ENCODE measurements at places on chromosomes 16 and 17.

DNA sequence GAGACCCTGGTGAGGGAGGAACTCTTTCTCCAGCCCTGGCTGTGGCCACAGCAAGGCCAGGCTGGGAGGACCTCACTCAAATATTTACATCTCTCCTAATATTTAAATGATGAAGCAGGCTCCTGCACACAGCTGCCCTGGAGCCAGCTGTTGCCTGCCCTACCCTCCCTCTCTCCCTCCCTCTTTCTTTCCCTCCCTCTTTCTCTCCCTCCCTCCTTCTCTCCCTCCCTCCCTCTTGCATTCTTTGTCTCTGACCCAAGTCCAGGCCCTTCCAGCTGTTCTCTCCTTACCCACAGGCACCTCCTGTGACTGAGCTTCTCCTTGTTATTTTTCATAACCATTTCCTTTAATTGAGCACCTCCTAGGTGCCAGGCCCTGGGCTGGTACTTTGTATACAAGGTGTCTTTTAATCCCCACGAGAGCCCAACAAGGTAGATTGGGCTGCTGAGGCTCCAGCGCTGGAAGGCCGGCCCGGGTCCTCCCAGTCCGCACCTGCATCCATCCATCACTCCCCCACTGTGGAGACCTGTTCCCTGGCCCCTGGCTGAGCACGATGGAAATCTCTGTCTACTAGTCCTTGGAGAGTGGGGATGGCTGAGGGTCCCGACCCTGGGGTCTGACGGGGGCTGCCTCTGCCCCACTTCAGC is 242.3 kb downstream of the SEC14L1 start:
- DNase-seq, result no peak

DNA sequence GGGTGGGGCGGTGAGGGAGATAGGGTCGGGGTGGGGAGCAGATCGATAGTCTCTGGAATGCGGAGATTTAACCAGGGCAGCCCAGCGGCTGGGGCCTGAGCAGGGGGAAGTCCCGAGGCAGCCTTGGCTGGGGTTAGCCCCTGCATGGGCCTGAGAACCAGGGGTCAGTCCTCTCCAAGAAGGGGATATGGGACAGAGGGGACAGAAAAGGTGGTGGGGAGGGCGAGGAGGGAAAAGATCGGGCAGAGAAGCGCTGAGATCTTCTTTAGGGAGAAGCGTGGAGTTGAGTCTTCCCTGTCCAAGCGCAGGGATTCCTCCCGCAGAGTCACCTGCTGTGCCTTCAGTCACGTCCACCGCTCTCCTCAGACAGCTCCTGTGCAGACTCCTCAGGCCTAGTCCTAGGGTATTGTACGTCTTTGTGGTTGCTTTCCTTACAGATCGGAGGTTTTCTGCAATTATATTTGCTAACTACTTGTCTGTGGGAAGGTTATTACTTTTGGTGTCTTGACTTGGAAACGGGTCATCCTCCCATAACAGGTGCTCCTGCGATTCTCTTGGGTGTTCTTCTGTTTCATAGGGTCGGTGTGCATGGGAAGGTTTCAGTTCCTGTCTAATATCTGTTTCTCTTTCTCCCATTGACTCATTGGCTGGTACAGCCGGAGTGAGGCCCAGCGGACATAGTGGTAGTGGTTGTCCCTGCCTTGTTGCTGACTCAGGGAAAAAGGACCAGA is 952 bp downstream of the CD300A start:
- DNase-seq, result no peak

DNA sequence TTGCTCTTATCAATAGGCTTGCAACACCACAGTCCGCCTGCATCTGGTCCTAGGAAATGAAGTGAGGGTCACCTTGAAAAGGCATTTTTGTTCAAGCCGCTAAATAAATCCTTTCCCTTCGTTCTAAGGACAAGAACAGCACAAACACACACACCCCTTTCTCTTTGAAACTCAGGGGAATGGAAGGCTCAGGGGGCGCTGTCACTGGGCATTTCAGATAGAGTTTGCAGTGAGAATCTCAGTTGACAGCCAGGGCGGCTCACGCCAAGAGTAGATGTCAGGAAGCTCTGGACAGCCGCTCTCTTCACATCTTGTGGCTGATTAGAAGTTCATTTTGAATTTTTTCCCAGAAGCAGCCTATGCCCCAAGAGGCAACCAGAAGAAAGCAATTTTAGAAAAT is 39.8 kb downstream of the ABAT start:
- no peak for DNase-seq

DNA sequence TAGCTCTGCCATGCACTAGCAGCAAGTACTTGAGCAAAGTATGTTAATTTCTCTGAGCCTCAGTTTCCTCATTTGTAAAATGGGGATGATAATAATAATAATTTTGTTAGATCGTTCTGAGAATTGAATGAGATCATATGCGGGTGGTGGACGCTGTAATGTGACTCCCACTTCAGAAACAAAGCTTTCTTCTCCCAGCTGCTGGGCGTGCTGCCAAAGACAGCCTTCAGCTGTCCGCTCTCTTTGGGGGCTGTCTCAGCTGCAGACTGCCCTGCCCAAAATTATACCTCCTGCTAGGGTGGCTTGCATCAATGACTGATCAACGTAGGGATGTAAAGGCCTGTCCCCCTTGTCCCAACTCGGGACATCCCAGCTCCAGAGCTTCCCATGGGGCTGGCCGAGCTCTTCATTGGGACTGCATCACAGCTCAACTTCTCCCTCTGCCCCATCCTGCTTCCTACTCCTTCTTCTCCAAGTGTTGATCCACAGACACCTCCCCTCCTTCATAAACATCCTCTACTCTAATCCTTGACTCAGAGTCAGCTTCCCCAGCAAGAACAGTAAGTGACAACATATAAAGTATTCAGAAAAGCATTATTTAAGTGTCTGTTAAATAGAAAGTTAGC is 30.7 kb upstream of the CDH5 start:
- DNase-seq, result no peak

DNA sequence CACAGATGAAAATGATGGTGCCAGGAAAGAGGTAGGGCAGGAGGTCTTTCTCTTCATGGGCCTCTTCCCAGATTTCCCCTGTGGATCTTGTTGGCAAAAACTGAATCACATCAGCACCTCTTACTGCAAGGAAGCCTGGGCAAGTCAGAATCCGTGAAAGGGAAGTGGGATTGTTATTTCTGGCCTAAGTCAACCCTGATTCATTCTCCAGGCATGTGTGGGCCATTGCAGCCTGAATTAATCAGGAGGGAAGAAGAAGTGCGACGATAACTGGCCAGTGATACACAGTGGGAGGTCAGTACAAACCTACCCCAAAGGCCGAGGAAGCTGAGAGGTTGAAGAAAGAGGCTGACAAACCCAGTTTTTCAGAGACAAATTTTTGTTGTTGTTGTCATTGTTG is 17.9 kb upstream of the NSMCE1 start:
- no peak for DNase-seq

- DNase-seq, result no peak
These were observed 15.0 kb upstream of the RGS9 start for GRCh38 chr17:65121916-65122806.

DNA sequence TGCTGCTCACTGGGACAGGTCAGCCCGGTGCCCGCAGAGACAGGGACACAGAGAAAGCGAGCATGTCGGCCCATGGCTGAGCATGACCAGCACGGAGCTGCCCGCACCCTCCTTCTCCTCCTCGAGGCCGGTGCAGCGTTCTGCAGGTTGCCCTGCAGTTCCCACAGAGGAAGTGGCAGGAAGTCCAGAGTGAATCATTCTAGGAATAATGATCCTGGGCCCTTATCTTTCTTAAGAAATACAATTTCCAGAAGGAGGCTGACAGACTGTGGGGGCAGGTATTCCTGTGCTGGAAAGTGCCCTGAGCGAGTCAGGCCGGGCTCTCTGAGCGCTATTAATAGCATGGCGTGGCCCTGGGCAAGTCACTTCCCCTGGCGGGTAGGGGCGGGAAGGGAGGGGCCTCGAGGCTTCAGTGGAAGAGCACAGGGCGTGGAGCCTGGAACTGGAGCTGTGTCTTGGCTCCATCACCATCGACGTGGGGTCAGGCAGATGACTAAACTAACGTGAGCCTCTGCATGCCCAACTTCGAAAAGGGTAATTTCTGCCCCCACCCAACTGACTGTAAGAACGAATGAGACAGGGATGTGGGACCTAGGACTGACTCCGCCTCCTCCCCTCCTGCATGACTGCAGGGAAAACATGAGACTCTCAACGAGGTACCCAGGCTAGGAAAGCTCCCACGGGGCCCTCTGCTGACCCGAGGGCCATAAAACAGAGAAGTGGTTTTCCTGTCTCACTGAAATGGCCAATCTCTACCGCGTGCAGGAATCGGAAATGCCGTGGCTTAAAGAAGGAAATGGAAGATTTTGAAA is 9.8 kb downstream of the TMEM204 start:
- DNase-seq, result no peak

- DNase-seq, result no peak
These were observed 146.5 kb upstream of the PLCG2 start for GRCh38 chr16:81632392-81633146.

DNA sequence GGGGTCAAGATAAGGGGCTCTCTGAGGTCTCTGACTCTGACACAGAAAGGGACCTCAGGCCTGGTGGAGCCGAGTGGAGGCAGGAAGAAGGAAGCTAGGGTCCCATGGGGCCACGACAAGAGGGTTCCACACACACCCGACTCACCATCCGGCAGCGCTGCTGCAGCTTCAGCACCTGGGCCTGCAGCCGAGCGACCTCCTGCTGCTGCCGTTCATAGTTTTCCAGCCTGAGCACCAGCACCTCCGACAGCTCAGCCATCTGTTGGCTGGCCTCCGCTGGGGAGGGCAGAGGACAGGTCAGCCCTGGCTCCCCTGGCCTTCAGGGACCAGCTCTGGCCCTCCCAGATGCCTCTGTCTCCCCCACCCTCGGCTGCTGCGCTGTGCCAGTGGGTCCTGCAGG is 6.4 kb downstream of the HAP1 start:
- DNase-seq, result no peak

- no peak for DNase-seq
These were observed 2.7 kb upstream of the RNF112 start for GRCh38 chr17:19408346-19408710.

DNA sequence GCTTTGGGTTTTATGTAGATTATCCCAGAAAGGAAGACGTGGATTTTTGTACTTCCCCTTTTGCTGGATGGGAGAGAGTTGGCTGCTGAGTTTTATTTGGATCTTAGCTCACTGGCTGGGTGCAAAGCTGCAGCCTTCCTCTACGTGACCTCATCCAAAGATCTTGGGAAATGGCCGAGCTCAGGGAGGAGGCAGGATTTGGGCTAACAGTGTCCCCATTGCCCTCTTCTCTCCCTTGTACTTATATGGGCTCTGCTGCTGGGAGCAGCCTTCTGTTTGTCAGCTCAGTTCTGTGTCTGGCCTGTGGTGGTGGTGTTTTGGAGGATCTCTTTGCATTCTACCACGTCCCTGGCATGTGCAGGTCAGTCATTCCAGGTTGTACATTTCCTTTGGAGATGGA is 2.0 kb downstream of the AOC3 start:
- no peak for DNase-seq

DNA sequence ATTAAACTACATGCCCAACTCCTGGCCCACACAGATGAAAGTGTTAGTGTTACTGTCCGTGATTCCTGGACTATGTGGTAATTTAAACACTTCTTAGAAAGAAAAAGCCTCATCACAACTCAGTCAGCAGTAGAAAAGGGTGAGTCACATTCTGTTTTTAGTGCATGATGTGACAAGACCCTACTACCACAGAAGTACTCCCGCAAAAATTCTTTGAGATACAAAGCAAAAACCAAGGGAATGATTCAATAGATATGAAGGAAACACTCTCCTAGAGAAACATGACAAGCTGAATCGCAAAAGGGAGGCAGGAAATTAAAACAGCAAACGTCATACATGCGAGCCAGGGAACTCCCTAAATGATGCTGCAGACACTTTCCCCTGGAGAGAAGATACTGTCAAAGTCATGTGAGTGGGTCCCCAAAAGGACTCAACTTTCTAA is 14.4 kb downstream of the SNN start:
- no peak for DNase-seq

DNA sequence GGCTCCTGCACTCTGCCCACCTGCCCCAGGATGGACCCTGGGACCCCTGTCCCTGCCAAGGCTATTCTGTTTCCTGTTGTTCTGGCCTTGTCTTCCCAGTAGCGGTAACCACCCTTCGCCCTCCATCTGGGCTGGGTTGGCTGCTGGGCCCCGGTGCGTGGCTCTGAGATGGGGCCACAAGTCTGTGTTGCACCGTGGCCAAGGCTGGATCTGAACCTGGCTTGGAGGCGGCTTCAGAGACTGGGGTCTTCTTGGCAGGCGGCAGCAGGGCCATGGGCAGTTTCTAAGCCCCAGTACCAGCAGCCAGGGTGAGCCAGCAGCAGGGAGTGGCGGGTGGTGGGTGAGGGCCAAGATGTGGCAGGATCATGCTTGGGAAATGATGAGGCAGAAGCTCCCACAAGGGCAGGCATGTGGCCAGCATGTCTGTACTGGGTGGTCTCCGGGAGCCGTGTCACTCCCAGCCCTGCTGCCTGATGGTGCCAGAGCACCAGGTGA is 12.6 kb downstream of the MAP2K3 start:
- no peak for DNase-seq

- no peak for DNase-seq
These were observed 82.1 kb downstream of the OR1D5 start for GRCh38 chr17:2981325-2981724.

- no peak for DNase-seq
These were observed 29.7 kb upstream of the NGFR start for GRCh38 chr17:49465331-49465903.

- no peak for DNase-seq
These were observed 7.8 kb downstream of the PIGS start for GRCh38 chr17:28563475-28563874.

DNA sequence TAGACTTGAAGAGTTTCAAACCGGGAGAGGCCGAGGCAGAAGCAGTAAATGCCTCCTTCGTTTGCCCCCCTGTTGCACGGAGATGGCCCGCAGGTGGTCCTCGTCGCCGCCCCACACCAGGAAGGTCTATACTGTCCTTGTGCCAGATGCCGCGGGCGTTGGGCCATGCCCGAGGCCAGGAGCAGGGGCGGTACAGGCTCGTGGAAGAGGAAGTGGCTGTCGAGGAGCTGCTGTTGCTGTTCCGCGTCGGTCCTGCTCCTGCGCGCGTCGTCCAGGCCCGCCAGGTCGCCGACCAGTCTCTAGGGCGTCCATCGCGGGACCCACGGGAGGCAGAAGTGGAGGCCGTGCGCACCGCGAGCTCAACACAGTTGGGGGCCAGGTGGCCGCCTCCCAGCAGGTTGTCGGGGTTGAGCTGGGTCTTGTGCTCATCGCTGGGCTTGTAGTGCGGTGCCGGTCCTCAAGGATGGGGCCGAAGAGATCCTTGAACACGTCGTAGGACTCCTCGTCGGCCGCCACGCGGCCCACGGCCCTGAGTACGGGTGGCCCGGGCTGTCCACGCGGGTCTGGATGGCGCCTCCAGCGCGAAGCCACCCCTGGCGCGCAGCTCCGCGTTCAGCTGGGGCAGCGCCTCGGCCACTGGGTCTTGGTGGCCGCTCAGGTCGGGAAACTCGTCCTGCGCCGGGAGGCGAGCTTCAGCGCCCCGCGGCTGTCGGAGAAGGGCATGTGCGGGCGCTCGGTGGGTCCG is 13.1 kb upstream of the C16orf87 start:
- DNase-seq, result no peak
